ENCODE measurements at places on chromosomes 13 and 19. TPM values are rescaled to one million over a fixed set of nuclear protein-coding genes. Genes with fewer than 3 reads are reported as not detected.

Gene RNF17
- not detected for polyA plus RNA-seq

Gene C19orf81
- 5.1 TPM for polyA plus RNA-seq

GRCh38 chr19:7989071-7989575 is 16.3 kb downstream of the ELAVL1 start:
- no peak for DNase-seq

GRCh38 chr19:12092956-12093355 is 28.4 kb downstream of the ZNF844 start:
- DNase-seq, result no peak

GRCh38 chr13:91894316-91894715 is 495.9 kb downstream of the GPC5 start:
- peak; percentile 8 for DNase-seq

All from renal cortex interstitium (tissue), 15 donors.